ENCODE measurements at places on chromosomes 3 and 15.

DNA sequence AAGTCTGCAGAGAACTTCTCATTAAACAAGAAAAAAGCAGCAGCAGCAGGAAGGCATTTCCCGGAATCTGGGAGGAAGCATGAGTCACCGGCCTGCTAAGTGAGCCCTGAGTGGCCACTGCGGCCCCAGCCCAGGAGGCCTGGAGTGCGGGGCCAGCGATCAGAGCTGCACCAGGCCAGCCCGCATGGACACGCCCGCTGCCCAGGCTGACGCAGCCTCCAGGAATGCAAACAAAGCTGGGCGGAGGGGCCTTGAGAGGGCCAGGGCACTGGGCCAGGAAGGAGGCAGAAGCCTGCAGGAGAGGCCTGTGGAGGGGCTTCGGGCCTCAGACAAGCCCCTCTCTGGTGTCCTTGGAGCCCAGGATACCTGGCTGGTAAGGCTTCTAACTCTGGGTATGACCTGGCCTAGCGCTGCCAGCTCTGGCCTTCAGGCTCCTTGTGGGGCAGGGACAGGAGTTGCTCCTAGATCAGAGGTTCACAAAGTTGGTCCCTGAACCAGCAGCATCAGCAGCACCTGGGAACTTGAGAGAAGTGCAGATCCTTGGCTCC lies 101.2 kb downstream of the SMAD6 start:
- peak; percentile 44 for DNase-seq

GRCh38 chr3:23096041-23096440 lies 107.1 kb upstream of the UBE2E2 start:
- no peak for DNase-seq

DNA sequence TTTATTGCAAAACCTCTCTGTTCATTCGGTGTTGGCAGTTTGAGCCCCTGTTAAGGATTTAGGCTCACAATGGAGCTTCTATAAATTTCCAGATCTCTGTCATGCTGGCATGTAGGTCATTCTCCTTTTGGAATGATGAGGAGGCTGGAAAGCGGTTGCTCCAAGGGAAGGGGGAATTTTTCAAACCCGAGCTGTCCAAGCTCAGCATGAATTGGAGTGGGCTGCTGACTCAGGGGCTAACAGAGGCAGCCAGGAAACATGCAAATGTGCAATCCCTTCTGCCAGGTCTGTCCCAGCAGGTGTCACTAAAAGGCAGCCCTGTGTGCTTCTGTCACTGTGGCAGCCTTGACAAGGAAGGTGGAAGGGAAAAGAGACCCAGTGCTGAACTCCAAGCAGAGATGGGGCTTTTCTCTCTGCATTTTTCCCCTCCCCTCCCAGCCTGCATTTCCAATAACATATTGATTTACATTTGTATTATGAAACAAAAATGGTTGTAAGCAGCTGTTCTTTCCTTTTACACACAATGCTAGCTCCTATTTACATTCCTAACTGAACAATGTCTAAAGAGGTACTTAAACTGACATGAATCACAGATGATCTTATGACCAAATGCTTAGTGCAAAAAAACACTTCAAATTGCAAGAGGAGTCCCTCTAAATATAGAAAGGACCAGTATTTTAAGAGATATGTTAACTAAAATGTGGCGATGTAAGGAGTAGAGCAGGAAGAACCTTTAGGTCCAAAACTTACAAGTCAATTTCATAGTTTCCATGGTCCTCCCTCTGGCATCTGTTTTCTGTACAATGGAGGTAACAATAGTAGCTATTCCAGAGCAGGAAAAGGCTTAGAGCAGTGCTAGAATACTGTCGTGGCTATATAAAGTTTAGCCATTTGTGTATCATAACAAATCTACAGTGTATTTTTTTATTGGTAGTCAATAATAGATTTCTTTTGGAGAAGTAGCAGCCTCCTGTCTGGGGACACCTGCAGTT lies 84.5 kb upstream of the ATP10A start:
- DNase-seq, result no peak

DNA sequence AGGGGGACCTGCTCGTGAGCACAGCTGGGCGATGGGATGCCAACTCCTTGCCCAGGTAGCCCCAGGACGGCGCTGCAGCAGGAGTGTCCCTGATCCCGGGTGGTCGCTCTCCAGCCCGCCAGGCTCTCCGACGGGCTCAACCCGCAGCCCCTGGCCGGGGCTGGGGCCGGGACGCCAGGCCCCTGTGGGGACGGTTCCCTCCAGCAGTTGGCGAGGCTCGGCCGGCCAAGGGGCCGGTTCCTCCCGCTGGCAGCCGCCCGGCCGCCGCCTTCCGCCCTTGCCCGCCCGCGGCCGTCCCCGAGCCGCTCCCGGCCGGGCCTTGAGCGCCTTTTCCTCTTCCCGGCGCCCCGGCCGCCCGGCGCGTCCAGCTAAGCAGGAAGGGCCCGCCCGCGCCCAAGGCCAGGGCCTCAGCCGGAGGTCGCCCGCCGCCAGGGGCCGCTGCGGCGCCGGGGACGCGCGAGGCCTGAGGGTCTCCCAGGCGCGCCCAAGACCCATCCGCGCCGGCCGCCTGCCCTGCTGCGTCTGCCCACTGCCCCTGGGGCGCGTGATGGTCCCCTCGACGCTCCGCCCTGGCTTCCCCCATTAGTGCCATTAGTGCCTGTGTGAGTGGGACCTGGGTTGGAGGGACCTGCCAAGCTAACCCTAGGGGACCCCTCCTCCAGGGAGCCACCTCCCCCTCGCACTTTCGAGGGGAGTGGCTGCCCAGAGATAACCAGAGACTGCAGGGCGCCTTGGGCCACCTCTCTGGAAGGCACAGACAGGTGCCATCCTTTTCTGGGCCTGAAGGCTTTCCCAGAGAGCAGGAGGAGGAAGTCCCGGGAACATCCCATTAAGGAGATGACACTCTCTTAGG lies 106.4 kb downstream of the FBLN2 start:
- DNase-seq, result peak; percentile 21

- no peak for DNase-seq
These were observed 6.2 kb upstream of the THRB start for GRCh38 chr3:24500806-24501205.

GRCh38 chr3:73176941-73177340 lies 115.5 kb downstream of the EBLN2 start:
- DNase-seq, result no peak

DNA sequence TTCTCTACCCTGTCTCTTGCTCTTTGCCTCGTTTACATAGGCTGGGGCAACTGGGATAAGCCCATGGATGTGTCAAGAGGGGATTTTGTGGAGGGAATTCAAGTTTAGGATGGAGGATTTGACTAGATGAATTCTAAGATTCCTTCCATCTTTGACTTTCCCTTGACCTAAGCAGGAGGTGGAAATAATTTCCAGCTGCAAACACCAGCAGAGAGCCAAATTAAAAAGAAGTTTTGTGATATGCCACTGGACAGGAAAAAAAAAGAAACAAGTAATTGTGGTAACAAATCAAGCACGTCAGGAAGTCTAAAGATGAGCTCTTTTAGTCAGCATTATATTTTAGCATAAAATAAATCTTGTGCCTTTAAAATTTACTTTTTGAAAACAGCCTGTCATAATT lies 49.8 kb downstream of the KCNMB2 start:
- DNase-seq, result no peak

DNA sequence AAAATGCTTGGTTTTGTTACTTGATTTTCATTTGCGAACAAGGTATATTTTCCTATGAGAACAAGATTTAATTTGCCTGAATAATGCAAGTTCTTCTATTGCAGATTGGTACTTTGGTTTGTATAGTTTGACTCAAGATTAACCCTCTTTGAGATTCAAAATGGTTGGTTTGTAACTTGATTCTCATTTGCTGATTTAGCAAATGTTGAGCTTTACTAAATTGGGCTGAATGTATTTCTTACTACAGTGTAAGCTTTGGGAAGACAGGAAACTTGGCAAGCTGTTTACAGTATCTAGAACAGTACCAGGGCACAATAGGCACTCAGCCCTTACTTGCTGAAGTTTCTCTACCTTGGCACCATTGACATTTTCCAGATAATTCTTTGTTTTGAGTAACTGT lies 3.7 kb upstream of the SYNPR start:
- DNase-seq, result no peak

GRCh38 chr15:31031471-31032067 lies 40.1 kb upstream of the MTMR10 start:
- DNase-seq, result no peak

DNA sequence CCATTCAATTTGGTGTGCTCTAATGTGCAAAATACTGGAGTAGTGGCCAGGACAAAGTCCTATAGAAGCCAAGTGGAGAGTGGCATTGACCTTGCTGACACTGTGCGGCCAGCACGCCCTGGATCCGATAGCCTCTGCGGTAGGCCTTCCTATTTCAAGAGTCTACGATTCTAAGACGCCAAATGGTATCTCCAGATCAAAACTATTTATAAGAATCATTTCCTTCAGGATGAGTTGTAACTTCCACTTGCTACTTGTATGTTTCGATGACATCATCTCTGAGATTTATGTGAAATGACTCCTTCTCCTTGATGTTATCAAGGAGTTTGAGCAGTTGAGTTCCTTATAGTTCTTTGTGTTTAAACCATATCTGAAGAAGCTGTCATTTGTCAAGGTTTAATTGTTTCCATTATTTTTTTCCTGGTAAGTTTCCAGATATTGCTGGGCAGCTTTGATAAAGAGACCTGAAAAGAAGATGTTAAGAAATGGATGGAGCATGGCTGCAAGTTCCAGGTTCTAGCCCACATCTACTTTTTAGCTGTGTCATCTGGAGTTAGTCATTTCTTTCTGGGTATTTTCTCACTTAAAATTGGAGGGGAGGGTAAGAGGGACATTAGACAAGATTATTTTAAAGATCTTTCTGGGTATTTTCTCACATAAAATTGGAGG lies 71.8 kb downstream of the TMEM44 start:
- DNase-seq, result no peak

- DNase-seq, result no peak
These were observed 74.6 kb upstream of the TSC22D2 start for GRCh38 chr3:150333477-150333876.

- peak; percentile 48 for DNase-seq
These were observed 5.2 kb upstream of the EBLN2 start for GRCh38 chr3:73056014-73056844.

DNA sequence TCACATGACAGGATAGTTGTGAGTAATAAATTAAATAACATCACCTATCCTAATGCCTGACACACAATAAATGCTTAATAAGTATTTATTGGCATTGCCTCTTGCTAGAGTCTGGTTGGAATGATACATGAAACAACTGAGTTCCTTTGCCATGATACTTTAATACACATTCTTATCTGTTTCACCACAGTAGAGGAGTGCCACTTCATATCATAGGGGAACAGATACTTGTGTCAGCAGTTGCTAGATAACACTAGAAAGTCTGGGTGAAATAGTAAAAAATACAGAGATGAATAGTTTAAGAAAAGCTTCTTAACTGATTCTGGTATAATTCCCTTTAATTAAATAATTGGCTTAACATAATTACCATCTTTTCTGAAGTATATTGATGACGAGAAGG lies 380.0 kb upstream of the GOLIM4 start:
- DNase-seq, result no peak

DNA sequence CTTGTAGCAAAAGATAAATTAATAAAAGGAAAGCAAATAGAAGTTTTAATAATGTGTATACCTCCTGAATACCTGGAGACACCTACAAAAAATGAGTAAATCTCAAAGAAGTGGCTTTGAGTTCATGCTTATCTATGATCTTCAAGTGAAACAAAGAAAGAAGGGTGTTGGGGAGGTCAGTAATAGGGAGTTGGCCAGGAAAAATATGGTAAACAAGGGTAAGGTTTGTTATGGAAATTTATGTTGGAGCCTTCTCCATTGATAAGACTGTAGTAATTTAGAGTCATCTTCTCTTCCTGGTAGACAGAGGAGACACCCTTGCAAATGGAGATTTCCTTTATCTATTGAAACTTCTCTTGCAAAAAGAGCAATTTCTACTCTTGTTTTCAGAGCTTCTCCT lies 6.6 kb upstream of the CCR8 start:
- DNase-seq, result no peak

- DNase-seq, result peak; percentile 61
These were observed 109.8 kb upstream of the RASGRP1 start for GRCh38 chr15:38674448-38674847.

GRCh38 chr15:100968050-100968966 lies 49.2 kb downstream of the LRRK1 start:
- no peak for DNase-seq

DNA sequence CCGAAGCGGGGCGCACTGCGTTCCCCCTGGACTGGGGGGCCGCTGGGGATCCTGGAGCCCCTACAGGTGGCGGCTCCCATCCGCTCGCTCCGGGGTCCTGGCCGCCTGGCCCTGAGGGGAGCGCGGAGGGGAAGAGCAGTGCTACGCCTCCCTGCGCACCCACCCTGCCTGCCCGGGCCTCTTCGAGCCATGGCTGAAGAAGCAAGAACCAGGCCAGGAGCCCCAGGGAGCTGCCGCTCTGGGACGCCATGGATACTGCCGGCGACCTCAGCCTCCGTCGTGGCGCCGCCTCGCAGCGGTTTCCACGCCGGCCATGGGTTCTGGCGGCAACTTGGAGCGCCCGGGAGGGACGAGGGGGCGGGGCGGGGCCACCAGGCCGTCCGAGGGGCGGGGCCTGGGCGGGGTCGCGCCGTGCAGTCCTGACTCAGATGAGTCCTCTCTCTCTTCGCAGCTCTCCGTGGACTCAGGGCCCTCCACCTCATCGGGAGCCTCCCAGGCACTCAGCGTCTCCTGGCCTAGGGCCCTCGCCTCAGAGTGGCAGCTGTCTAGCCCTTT lies 50.9 kb downstream of the MYL3 start:
- peak; percentile 63 for DNase-seq

DNA sequence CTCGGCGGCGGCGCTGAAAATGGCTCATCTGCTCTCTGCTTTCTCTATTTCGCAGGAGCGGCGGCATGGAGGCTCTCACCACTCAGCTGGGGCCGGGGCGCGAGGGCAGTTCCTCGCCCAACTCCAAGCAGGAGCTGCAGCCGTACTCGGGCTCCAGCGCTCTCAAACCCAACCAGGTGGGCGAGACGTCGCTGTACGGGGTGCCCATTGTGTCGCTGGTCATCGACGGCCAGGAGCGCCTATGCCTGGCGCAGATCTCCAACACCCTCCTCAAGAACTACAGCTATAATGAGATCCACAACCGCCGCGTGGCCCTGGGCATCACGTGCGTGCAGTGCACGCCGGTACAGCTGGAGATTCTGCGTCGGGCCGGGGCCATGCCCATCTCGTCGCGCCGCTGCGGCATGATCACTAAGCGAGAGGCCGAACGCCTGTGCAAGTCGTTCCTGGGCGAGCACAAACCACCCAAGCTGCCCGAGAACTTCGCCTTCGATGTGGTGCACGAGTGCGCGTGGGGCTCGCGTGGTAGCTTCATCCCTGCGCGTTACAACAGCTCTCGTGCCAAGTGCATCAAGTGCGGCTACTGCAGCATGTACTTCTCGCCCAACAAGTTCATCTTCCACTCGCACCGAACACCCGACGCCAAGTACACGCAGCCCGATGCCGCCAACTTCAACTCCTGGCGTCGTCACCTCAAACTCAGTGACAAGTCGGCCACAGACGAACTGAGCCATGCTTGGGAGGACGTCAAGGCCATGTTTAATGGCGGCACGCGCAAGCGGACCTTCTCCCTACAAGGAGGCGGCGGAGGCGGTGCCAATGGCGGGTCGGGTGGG lies 790 bp downstream of the SKOR1 start:
- DNase-seq, result no peak

- no peak for DNase-seq
These were observed 24.6 kb downstream of the ITGA11 start for GRCh38 chr15:68407141-68407885.

- no peak for DNase-seq
These were observed 22.3 kb downstream of the OSBPL10 start for GRCh38 chr3:31958701-31959152.
